NCI-H1092 treated with DMSO at 0.1 percent for 48 hours (cell line): ENCODE measurements at places on chromosomes 11 and 22.

DNA sequence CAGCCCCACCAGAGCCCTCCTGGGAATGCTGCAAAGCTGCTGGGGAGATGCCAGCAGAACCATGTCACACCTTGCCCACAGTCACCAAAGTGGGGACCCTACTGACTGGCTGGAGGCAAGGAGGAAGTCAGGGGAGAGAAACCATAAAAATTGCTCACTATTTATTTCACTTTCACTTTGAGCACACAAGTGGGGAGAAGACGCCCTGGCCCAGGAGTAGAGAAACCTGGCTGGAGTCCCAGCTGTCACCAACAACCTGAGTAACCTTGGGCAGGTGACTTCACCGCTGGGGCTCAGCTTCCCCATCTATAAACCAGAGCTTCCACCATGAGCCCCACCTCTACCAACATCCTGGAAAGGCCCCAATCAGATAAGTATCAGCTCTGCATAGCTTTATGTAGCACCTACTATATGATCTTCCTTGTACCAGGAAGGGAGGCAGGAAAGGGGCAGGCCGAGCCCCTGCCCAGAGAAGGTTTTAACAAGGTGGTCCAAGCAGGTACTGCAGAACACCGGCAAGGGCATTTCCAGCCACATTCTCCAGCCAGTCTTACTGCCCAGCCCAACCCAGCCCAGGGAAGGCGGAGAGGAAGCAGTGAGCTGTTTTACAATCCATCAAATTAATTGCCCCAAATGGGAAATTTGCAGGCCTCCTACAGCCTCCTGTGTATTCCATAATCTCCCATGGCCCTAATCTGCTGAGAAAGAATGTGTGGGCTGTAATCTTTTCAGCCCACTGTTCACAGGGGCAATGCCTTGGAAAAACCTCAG, 27.6 kb downstream of the PLEKHA7 start:
- DNase-seq = no peak

DNA sequence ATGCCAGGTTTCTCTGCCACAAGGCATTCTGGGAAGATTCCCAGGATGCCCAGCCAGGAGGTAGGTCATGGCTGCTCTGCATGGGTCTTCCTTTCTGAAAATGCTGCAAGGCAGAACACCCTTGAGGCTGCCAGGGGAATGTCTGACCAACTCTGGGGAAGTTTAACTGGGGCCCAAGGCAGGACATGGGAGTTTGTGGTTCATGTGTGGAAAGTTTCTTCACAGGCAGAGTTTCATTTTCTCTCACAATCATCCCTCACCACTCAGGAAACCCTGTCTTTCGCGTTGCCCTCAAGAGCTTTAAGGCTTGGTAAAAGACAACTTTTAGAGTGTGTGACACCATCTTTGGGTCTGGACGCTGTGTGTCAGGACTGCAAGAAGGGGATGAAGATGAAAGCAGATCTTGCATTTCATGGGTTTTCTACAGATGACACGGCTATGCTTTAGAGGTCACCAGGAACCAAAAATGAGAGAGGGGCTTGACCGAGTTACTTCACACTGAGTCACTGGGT, 133.5 kb downstream of the CD44 start:
- no peak for DNase-seq

DNA sequence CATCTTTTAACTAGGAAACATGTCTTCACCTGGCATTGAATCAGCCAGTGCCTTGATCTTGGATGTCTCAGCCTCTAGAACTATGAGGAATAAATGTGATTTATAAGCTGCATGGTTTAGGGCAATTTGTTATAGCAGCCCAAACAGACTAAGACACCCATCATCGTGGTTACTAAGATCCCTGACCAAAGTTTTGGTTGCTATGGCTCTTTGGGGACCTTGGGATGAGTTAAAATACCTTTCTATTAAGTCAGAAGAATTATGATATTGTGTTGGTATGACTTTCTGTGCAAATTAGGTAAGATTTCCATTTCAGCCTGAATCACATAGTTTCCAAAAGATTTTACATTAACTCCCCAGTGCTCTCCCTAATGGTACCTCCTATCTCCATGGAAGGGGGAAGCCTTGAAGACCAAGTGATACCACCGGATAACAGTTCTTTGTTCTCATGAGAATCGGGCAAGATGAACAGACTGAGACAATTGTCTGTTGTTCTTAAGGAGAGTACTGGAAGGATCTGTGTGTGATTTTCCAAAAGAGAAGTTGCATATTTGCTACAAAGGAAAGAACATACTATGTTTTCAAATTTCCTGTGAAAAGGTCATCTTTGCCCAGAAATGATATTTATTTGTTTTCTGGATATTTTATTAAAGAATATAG, 60.4 kb upstream of the UBASH3B start:
- no peak for DNase-seq

- no peak for DNase-seq
These were observed 48.0 kb downstream of the CABIN1 start for GRCh38 chr22:24059121-24059520.

DNA sequence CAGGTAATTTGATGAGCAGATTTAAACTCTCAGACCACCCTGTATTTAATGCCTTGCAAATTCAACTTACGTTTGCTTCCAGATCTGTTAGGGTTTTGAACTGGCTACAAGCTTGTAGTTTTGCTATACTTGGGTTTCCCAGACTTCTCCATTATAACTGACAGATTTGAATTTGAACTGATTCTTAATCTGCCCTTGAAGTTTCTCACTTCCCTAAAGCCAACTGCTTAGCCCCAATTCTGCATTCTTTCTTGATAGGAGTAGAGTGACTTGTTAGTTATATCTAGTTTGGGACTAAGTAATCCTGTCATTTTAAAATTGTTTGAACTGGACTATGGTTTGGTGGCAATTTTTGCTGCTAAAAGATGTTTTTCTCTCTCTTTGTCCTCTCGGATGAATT, 9.7 kb downstream of the LAYN start:
- DNase-seq = no peak

DNA sequence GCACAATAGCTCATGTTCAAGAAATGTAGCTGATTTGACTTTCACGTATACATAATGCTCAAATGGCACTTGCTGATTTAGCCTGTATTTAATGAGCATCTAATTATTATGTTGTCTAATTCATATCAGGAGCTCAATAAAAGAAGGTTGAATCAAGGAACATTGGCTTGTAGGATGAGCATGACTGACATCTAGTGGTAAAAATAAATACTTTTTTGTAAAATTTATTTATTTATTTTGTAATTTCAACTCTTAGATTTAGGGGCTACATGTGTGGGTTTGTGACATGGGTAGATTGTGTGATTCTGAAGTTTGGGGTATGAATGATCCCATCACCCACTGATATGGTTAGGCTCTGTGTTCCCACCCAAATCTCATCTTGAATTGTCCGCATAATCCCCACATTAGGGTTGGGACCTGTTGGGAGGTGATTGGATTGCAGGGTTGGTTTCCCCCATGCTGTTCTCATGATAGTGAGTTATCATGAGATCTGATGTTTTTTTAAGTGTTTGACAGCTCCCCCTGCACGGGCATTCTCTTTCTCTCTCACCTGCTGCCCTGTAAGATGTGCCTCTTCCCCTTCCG, 1.7 kb upstream of the OR52E5 start:
- DNase-seq = peak; percentile 3

DNA sequence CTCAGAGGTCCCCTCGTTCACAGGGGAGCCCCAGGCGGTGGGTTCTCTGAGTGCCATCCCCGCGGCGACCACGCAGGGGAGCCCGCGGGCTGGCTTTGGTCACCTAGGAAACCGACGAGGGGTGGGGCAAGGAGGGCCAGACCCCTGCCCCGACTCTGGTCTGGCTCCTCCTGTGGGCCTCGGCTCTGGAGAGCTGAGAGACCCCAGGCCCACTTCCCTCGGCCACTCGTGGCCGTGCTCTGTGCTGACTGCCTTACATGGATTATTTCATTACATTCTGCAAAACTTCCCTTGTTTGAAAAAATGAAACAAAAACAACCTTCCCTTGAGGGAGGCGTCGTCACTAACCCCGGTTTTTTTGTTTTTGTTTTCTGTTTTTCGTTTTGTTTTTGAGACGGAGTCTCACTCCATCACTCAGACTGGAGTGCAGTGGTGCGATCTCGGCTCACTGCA, 15.1 kb upstream of the CYTH4 start:
- DNase-seq = peak; percentile 16

GRCh38 chr11:83044958-83045712, 26.6 kb downstream of the RAB30 start:
- DNase-seq = peak; percentile 16

DNA sequence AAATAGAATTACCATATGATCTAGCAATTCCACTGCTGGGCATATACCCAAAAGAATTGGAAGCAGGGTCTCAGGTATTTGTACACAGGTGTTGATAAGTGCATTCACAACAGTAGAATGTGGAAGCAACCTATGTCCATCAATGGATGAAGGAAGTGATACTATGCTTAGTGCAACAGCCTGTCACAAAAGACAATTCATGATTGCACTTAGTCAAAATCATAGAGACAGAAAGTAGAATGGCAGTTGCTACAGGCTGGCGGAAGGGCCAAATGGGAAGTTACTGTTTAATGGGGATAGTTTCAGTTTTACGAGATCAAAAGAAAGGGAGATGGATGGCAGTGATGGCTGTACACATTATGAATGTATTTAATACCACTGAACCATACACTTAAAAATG, 42.0 kb downstream of the SGSM3 start:
- DNase-seq = no peak

DNA sequence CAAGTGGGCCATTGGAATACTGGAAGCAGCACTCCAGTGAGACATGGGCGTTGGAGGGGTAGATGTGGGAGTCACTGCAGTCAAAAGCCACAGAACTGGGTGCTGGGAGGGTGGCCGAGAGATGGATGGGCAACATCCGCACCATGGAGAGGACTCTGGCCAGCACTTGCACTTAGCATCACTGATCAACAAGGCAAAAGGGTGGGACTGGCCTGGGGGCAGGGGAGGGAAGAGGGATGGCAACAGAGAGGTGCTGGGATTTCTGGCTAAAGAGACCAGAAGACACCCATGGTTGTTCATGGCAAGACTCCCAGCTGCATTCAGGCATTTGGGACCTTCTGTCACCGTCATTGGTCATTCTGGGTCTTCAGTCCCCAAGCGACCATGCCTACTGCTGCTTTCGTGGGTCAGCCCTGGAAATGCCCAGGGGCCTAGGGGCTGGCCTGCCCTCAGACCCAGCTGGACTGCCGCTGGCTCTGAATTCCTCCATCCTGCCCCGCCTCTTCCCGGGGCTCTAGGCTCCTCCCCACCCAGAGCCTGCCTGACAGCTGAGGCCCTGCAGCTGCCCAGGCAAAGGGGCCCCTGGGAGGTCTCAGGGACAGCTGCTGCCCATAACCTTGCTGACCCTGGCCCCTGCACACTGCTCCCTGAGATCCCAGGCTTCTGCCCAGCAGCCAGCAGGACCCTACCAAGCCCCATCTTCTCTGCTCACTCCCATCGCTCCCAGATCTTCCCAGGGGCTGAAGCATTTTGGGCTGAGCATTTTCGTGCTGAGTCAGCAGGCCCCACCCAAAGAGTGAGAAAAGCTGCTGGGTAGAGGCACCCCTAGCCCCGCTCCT, 13.0 kb upstream of the CDC42EP2 start:
- no peak for DNase-seq

DNA sequence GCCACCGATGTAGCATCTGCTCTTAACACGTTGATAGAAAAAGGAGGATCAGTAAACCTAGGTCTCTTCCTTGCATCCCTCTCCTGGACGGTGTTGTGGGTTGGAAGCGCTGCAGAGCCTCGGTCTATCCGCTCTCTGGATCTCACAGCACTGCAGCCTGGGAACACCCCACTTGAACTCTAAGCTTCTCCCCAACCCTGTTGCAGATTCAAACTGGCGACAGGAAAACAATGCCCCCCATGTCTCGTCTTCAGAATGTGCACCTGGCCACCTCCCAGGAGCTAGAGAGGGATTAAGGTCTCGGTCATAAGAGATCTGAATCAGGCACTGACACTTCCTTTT, 454 bp downstream of the TMEM218 start:
- DNase-seq = no peak

- no peak for DNase-seq
These were observed 579 bp upstream of the CYB5R2 start for GRCh38 chr11:7673724-7674434.

DNA sequence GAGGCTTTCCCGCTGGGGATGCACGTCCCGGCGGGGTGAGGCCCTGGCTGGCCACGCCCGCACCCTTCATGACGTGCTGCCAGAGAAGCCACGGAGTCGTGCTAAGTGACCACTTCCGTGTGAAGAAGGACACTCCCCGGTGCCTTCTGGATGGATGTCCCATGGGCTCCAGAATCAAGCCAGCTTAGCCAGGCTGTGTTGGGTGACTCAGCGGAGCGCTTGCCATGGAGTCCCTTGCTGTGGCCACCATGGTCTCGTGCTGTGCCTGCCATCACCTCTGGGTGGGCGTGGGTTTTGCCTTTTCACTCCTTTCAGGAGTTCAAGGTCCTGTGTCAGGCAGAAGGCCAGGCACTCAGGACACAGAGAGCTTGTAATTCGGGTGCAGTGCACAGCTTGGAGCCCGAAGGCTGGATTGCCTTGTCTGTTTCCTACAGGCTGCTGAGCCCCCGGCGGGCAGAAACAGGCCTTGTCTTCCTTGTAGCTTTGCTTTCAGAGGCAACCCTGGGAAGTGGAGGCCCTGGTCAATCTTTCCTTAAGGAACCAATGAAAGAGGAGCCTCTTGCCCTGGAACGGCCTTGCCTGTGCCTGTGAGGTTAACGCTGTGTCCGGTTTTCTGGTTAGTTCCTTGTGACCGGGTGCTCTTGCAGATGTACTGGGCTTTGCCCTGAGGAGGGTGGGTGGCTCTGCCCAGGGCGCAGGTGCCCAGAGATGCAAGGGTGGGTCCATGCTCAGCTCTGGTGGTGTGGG, 268.6 kb downstream of the TBC1D22A start:
- no peak for DNase-seq

DNA sequence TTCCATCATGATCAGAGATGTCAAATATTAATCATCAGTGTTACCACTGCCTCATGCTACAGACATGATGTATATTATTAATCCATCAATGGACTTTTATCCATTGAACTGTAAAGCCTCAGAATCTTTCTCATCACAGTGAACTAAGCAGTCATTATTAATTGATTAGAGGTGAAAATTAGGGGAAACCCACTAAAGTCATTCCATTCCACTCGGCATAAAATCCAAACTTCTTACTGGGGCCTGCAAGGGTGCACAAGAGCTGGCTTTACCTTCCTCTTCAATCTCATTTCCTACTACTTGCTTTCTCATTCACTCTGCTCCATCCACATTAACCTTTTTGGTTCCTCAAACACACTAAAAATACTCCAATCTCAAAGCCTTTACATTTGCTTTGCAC, 7.9 kb upstream of the CD44 start:
- DNase-seq = no peak

GRCh38 chr11:134019500-134019899, 49.4 kb upstream of the JAM3 start:
- DNase-seq = peak; percentile 81

DNA sequence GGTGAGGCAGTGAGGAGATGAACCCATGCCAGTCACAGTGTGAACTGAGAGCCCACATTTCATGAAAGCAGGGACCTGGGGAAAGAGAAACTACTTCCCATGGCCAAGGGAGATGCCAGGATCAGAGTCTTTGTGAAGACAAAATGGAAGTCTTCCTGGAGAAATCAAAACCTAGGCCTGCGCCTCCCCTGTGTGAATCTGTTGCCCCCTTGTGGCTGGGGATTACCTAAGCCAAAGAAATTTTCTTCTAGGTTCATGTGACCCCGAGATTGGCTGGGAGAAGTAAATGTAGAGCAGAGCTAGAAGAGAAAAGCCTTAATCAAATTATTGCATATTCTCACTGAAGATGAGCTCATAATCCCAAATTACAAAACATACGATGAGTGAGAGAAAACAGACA, 1075.3 kb downstream of the TBC1D22A start:
- DNase-seq = no peak
